ENCODE measurements at places on chromosomes 16 and 17.

DNA sequence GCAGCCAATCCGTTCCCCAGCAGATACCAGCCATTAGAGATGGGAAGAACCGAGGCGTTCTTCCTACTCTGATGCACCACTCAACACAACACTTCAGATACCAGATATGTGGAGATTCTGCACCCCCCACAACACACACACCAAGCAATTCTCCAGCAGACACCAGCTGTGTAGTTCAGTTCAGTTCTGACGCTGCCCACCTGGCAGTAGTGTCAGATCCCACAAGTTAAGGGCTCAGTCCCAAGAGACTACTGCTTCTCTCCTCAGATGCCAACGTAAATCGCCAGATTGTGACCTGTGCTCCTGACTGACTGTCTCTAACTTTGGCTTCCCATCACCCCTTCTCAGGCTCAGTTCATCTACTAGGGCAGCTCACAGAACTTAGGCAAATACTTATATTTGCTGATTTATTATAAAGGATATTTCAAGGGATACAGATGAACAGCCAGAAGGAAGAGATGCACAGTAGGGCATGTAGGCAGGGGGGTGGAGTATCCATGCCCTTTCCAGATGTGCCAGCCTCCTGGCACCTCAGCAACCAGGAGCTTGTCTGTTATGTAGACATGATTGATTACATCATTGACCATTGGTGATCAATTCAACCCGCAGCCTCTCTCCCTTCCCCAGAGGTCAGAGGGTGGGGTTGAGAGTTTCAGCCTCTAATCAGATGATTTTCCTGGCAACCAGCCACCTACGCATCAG is 110.6 kb downstream of the PRKCA start:
- DNase-seq, result no peak

DNA sequence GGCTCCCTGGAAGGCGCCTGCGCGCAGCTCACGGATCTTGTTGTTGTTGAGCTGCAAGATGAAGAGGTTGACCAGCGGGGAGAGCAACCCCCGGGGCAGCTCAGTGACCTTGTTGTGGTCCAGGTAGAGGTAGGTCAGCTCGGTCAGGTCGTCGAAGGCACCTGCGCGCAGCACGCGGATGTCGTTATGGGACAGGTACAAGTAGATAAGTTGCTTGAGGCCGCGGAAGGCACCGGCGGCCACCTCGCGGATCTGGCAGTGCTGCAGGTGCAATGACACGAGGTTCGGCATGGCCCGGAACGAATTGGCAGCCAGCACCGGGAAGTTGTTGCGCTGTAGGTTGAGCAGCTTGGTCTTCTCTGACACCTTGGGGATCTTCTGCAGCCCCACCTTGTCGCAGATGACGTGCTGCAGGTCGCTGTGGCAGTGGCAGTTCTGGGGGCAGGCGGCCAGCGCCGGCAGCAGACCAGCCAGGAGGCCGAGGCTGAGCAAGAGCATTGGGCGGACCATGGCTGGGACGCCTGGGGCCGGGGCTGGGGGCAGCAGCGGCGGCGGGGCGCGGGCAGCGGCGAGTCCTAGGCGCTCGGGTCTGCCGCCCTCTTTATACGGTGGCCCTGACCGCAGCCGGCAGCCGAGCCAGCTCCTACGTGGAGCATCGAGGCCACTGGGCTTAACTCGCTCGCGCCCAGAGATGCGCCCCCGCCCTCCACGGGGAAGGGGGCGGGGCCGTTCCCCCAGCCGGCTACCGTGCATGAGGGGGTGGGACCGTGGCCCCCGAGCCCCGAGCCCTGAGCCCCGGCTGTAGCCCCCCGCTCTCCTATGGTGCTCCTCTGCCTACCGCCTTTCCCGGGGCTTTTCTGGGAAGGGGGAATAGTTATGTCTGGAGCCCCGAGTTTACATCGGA is at the start of gene CHAD:
Gene CHAD, minus strand, starts transcription at position 577 of the 904 bp plus-strand sequence. Its CDS starts 67 bp downstream, at position 510.
- no peak for DNase-seq

GRCh38 chr17:54194268-54194667 is 371.5 kb downstream of the KIF2B start:
- DNase-seq, result no peak

GRCh38 chr17:64130559-64131001 is 636 bp upstream of the ERN1 start:
- DNase-seq, result no peak

GRCh38 chr16:14071576-14072271 is 605 bp downstream of the MRTFB start:
- no peak for DNase-seq

DNA sequence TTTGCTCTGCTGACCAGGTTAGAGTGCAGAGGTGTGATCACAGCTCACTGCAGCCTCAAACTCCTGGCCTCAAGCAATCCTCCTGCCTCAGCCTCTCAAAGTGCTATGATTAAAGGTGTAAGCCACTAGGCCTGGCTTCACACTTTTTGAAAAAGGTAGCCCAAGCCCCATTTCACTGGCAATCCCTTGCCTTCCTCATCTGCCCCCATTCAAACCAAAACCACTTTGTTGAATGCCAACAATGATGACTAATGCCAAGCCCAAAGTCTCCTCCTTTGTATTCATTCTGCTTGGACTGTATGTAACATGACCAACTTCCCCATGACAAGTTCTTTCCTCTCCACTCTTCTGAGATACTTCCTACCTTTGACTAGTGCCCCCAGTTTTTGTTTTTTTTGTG is 33.1 kb downstream of the N4BP1 start:
- no peak for DNase-seq

DNA sequence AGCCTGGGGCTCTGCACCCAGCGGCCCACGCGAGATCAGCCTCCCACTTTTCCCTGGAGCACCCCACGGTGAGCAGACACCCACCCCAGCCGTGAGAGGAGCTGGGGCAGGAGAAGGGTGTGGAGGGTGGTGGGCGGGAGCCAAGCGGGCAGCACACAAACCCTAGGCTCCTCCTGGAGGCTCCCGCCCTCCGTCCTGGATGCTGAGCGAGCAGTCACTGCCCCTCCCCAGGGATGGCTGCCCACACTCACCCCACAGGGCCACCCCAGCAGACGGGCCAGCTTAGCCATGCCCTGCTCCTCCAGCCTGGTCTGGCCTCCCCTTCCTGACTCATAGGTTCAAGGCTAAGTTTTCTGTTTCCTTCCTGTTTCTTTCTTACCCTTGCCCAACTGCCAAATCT is 15.7 kb upstream of the ABCC3 start:
- no peak for DNase-seq

DNA sequence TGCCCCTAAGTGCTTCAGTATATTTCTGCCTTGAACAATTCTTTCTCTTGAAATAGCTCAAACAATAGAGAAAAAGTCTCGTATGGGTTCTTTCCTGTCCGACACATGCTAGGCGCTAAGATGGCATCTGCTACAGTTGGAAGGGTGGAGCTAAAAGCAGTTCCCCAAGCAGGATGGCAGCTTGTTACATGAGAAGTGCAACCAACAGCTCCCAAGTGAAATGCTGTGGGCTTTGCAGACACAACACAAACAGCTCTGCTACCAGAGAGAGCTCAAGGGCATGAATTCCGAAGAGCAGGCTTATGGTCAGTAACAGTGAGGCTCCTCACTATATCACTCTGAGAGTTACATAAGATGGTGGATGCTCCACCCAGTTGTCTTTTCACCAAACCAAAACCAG is 83.8 kb downstream of the VPS53 start:
- no peak for DNase-seq

DNA sequence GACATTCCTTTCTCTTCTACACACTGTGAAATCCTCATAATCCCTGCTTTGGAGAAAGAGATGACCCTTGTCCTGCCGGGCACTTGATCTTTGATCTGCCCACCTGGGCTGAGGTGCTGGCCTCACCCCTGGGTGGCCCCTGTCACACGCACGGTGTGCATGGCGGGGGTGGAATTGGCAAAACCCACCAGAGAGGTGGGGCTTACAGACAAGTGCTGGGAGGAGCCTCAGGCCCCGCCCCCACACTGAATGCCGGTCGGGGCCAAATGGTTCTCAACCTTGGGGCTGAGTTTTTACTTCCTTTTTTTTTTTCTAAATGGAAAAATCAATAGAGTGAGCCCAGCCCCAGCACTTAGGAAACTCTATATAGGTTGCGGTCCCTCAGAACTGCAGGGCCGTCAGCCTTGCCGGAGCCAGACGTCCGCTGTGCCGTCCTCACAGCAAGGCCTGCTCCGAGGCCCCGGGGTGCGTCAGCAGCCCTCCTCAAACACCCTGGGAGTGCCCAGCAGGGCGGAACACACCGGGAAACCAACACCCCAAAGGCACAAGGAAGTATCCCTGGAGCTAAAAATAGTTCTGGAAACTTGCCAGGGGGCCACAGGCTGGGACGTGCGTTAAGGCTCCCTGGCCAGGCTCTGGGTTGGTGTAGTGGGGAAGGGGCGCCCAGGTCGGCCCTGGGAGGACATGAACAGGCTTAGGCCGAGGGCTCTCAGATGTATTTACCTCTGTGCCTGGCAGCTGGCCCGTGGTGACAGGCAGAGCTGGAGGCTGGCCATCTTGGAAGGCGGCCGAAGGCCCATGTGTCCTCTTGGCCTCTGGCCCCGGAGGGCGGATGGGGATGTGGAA is 11.0 kb downstream of the GPRC5C start:
- no peak for DNase-seq

DNA sequence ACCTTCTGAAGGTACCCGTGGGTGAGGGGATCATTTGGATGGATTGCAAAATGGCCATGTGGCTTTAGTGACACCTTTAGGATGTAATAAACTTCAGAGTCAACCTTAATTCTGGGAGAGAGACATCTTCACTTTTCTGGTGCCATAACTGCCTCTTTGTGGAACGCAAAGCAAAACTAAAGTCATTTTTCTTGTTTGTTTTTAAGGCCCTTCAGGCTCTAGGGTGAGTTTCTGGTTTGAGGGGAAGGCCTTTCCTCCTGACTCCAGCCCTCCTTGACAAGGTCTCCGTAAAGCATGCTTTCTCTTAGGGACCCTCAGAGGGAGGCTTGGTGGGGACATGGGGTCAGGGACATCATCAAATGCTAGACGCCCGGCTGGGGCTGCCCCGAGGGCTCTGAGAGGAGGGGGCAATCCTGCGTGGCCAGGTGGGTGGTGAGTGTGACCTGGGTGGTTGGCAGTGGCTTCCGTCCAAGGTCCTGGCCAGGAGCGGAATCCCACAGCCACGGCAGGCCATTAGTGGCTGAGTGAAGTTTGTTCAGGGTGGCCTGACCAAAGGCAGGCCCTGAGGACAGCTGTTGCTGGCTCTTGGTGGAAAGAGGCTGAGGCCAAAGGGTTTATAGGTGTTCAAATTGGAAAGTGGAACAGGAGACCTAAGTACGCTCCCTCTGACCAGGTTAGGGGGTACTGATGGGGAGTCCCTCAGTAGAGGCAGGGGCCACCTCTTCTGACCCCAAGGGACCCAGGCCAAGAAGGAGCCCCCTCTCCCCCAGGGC is 112.2 kb downstream of the METRNL start:
- no peak for DNase-seq

- DNase-seq, result no peak
Measured at GRCh38 chr17:60108712-60109111, 30.0 kb upstream of the HEATR6 start.

GRCh38 chr17:41049110-41049509 is 2.0 kb upstream of the KRTAP2-1 start:
- DNase-seq, result no peak

DNA sequence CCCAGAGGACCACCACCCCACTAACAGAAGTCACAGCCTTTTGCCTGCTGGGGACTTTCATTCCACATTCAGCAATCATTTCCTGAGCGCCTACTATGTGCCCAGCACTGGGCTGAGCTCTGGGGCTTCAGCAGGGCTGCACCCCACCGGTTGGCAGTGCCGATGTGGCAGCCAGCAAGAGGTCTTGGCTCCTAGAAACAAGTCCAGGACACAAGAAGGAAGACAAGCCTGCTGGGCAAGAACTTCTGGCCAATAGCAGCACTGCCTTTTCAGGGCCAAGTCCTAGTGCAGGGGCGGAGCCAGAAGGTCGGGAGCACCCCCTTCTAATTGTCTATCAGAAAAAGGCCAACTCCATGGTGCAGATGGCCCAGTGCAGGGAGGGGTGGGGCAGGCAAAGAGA is 13.0 kb upstream of the HOXB9 start:
- DNase-seq, result no peak

DNA sequence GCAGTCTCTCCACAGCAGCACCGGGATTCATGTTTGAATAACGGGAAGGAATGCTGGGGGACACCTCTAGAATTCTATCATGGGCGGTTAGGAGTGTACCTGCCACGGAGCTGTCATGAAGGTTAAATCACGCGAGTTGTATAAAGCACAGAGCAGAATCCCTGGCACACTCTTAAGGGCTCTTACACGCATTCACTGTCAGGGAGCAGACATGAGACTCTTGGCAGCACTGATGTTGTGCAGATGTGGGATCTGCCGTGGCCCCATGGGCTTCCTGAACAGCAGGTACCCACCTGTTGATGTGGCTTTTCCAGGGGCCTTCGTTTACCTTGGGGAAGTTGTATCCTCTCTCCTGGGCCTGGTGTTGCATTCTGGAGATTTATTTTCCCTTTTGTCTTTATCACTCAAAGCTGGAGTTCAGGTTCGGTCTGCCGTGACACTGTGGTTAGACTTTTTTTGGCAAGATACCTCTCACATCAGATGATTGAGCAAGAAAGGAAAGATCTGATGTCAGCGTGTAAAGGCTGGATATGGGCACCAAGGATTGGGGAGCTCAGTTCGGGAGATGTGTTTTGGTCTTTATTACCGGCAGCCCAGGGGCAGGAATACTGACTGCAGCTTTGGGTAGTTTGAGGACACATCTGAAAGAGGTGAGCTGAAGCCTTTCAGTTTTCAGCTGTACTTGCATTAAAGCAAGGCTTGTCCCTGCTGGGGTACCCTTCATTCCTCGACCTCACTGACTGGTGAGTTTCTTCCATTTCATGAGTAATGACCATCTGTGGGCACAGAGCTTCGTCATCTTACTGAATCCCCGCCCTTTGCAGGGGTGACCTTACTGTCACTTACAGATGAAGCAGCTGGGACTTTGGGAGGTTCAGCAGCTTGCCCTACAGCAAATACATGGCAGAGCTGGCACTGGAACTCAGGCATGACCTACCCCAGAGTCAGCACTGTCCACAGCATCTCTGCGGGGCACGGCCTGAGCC is 19.3 kb downstream of the KNOP1 start:
- no peak for DNase-seq
